ENCODE measurements at places on chromosomes 4 and X. TPM values are rescaled to one million over a fixed set of nuclear protein-coding genes. Genes with fewer than 3 reads are reported as not detected.

The GABRG1 gene
- 0.92 TPM for total RNA-seq

The PLS3 gene
- 104 TPM for total RNA-seq

The COL4A6 gene
- total RNA-seq: 157 TPM

The NMU gene
- total RNA-seq: 4.9 TPM

The ABHD18 gene
- total RNA-seq: 6.8 TPM

The CTAG2 gene
- total RNA-seq: not detected

The PAK3 gene
- 73.3 TPM for total RNA-seq

The ZAR1 gene
- not detected for total RNA-seq

The FAT4 gene
- 12.3 TPM for total RNA-seq

The RTL9 gene
- 0.02 TPM for total RNA-seq

The SCML1 gene
- 10.1 TPM for total RNA-seq

The GLRA2 gene
- total RNA-seq: not detected

The PAGE3 gene
- not detected for total RNA-seq

The RBMXL3 gene
- total RNA-seq: not detected

The EDNRA gene
- 0.35 TPM for total RNA-seq

The MAB21L2 gene
- not detected for total RNA-seq

The ATP2B3 gene
- total RNA-seq: not detected

The TNMD gene
- not detected for total RNA-seq

The FSTL5 gene
- total RNA-seq: not detected

The KIF4A gene
- total RNA-seq: 34.0 TPM

The KANTR gene
- 6.4 TPM for total RNA-seq

The GSX2 gene
- not detected for total RNA-seq

The RHOXF2B gene
- total RNA-seq: not detected

The MAGEE1 gene
- 1.4 TPM for total RNA-seq

The EVC2 gene
- not detected for total RNA-seq

The RRH gene
- not detected for total RNA-seq

The GABRE gene
- total RNA-seq: 45.3 TPM

The GAGE13 gene
- not detected for total RNA-seq

The SORBS2 gene
- total RNA-seq: 23.8 TPM

The MAGED1 gene
- total RNA-seq: 35.7 TPM

The EXOC1L gene
- not detected for total RNA-seq

The SGCB gene
- total RNA-seq: 12.4 TPM

The PNMA6F gene
- total RNA-seq: not detected

The APLN gene
- total RNA-seq: 9.8 TPM

The SLC25A14 gene
- 15.8 TPM for total RNA-seq

The ACTRT1 gene
- not detected for total RNA-seq

The APELA gene
- total RNA-seq: not detected

The PPBP gene
- not detected for total RNA-seq

The SPANXN4 gene
- 34.8 TPM for total RNA-seq

The TCP11X1 gene
- not detected for total RNA-seq

The GPR119 gene
- total RNA-seq: not detected

The ANAPC4 gene
- total RNA-seq: 20.4 TPM

The PPEF2 gene
- total RNA-seq: not detected

The IL15 gene
- total RNA-seq: 4.6 TPM

The PLXNA3 gene
- 7.1 TPM for total RNA-seq

The GPR34 gene
- 0.17 TPM for total RNA-seq

Data from NCI-H460 (cell line).